ENCODE measurements at places on chromosomes 3 and 15. TPM values are rescaled to one million over a fixed set of nuclear protein-coding genes. Genes with fewer than 3 reads are reported as not detected.

DOCK3 gene
- 1.4 TPM for total RNA-seq

DNA sequence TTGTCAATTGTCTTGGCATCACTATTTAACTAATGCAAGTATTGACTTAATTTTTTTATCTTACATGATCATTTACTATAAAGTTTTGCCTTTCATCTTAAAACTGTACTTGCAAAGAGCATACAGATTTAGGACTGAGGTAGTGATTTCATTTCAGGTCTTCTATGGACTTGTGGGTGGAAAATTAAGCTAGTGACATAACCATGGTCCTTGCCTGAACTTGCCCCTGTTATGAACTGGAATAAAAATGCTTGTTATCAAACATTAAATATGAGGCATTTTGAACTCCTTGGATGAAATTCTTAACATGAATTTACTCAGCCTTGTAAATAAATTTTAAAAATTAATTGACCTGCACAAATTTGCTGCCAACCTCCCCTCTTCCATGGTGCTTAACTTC, 712.0 kb downstream of the NAALADL2 start:
- no peak for DNase-seq

DNA sequence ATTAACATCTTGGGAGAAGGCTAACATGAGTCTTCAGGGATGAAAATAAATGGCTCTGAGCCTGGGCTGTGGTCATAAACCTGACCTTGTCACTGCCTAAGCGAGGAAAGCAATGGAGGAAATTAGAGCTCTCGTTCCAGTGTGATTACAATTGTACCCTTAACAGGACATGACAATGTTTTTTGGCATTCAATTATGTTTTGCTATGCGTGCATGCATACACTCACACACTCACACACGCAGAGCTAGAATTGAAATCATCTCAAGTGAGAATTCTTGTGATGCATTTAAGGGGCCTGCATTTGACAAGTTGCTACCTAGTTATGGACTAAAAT, 24.1 kb downstream of the ZNF80 start:
- DNase-seq, result peak; percentile 32

DNA sequence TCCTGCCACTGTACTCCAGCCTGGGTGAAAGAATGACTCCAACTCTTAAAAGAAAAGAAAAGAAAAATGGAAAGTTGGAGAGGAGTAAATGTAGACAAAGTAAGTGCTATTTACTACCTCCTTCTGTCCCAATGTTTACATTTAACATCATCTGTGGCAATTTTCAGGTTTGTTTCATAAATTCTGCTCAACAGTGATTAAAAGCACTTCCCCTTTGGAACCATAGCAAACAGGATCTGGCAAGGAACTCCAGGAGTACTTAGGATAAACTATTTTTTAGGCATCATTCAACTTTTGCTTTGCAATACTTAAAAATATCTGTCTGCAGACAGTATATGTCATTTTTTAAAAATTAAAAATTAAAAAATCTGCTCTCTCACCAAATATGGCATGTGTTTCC, 5.5 kb upstream of the CX3CR1 start:
- no peak for DNase-seq

Measured in myocyte (in vitro differentiated cells).